ENCODE measurements at places on chromosomes 5 and 9. TPM values are rescaled to one million over a fixed set of nuclear protein-coding genes. Genes with fewer than 3 reads are reported as not detected.
A peak's percentile ranks its signal among the peaks of the same experiment; 100 is the strongest.

DNA sequence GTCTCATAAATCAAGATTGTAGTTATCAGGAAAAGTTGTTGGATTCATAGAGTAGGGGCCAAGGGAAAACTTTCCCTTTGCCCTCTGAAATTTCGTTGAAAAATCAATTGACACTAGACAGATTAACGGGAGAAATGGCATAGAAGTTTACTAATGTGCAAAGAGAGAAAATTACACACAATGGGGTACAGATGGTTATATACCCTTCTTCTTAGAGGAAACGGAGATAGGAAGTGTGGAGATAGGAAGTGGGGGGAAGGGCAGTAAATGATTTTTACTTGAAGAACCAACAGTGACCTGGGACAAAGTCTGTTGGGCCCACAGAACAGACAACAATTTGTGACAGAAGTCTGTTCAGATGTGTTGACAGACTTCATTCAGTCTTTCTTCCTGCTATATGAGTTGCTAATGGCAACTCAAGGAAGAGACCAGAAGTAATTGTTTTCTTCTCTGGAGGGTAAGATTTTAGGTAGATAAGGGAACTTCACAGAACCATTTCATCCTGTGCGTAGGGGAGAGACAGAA is 177.9 kb downstream of the C9orf152 start:
- H3K36me3 ChIP-seq, result no peaks in the 10 kb centered on the region
- H3K4me3 ChIP-seq, result no peak overlapping the region
- peaks cover 38% of the 10 kb centered on the region for H3K4me1 ChIP-seq
- H3K27ac ChIP-seq, result no peak overlapping the region
- H3K27me3 ChIP-seq, result no peaks in the 10 kb centered on the region

GRCh38 chr9:92668746-92669526 is 995 bp downstream of the IPPK start:
- DNase-seq, result peak; percentile 33
- H3K4me3 ChIP-seq, result peak overlapping the region; percentile 83
- H3K36me3 ChIP-seq, result no peaks in the 10 kb centered on the region
- H3K4me1 ChIP-seq, result peaks cover 10% of the 10 kb centered on the region
- H3K27ac ChIP-seq, result no peak overlapping the region

DNA sequence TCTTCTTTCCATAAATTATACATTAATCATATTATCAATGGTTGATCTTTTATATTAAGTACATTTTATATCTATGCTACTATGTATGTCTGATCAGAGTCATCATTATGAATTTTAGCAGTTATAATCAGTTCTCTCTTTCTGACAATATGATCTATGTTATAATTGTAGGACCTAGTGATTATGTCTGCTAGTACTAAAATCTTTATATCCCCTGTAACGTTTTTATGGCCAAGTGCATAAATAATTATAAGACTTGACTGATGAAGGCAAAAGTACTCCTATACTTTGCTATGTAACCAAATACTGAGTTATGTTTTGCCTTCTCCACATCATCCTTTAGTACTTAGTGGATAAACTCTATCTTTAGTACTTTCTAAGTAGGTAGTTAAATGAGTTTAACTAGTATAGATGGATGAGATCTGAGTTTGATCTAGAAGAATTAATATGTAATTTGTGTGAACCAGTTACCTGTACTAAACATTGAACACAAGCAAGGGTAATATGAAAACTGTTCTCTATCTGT is 75.4 kb downstream of the SLF1 start:
- H3K27ac ChIP-seq, result no peak overlapping the region
- no peak for DNase-seq
- H3K4me3 ChIP-seq, result no peak overlapping the region
- no peaks in the 10 kb centered on the region for H3K27me3 ChIP-seq
- H3K4me1 ChIP-seq, result no peaks in the 10 kb centered on the region

DNA sequence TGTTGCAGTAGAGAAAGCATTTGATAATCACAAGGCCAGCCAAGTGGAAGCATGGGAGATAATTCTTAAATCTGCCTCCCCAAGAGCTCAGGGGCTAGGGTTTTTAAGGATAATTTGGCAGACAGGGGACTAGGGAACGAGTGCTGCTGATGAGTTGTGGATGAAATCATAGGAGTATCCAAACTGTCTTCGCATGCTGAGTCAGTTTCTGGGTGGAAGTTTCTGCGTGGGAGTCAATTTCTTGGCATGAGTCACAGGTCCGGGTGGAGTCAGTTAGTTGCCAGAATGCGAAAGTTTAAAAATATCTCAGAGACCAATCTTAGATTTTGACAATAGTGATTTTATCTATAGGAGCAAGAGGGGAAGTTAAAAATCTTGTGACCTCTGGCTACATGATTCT is 112.6 kb downstream of the TMC1 start:
- no peak overlapping the region for H3K4me3 ChIP-seq
- no peaks in the 10 kb centered on the region for H3K36me3 ChIP-seq
- H3K4me1 ChIP-seq, result peaks cover 7% of the 10 kb centered on the region
- no peak for DNase-seq
- H3K27me3 ChIP-seq, result no peaks in the 10 kb centered on the region
- no peak overlapping the region for H3K27ac ChIP-seq

DNA sequence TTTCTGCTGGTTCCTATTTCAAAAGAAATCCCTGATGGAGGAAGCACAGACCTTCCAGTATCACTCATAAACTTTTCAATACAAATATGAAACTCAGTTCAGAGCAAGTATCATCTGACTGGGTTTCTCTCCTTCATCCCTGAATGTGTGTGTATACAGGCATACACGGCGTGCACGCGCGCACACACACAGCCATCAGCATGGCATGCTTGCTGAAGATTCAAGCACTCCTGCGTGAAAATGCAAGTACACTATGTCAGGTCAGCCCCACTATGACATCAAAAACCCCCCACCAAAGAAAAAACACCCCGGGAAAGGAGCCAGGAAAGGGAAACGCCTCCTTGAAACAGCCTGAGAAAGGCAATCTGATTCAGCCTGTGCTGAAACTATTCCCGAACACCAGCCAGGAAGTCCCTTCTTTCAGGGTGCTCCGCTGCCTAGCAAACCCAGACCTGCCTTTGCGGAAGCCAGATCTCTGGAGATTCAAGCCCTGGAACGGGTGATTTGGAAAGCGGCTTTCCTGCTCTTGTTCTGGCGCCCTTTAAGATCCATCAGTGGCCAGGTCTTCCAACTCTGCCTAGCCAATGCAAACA is 831 bp downstream of the KLHL3 start:
- peak overlapping the region; percentile 74 for H3K4me3 ChIP-seq
- peaks cover 24% of the 10 kb centered on the region for H3K4me1 ChIP-seq
- DNase-seq, result peak; percentile 56
- H3K27ac ChIP-seq, result peak overlapping the region; percentile 61
- H3K36me3 ChIP-seq, result no peaks in the 10 kb centered on the region
- H3K27me3 ChIP-seq, result no peaks in the 10 kb centered on the region

DNA sequence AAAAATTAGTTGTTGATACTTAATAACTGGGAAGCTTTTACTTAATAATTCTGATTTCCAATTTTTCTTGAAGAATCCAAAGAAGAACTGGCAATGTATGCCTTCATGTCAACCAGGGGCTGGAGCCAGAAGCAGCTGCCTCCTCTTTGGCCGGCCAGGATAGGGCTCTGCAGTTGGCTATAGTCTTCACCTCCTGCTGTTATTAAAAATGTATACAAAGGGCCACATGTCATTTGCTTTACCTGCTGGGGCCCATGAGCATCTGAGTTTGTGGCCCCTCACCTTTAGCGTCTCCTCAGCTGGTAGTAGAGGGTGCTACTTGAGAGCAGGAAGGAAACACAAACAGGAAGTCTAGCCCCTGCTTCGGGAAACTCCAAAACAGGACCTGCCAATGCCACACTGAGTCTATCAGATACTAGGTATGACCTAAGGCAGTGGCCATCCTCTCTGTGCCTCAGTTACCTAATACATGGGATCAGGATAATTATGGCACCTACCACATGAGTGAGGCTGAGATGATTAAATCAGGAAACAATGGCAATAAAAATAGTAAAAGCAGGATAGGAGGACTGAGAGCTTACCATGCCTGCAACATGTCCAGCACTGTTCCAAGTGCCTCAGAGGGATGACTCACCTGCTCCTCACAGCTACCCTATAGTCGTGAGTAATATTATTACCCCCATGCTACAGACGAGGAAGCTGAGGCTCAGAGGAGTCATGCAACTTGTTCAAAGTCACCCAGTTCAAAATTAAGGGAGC is 21.3 kb downstream of the CCDC69 start:
- no peak overlapping the region for H3K4me3 ChIP-seq
- no peak for DNase-seq
- no peaks in the 10 kb centered on the region for H3K36me3 ChIP-seq
- H3K4me1 ChIP-seq, result peaks cover 4% of the 10 kb centered on the region

GRCh38 chr5:100872408-100873190 is 30.5 kb downstream of the ST8SIA4 start:
- no peak for DNase-seq
- H3K27me3 ChIP-seq, result no peaks in the 10 kb centered on the region
- no peak overlapping the region for H3K4me3 ChIP-seq

- H3K27me3 ChIP-seq, result no peaks in the 10 kb centered on the region
- H3K27ac ChIP-seq, result no peak overlapping the region
- no peaks in the 10 kb centered on the region for H3K36me3 ChIP-seq
Measured at GRCh38 chr9:100714372-100715099, 136.7 kb downstream of the CAVIN4 start.

GRCh38 chr5:104052558-104053352 is 490.2 kb upstream of the NUDT12 start:
- H3K36me3 ChIP-seq, result no peaks in the 10 kb centered on the region
- H3K27me3 ChIP-seq, result no peaks in the 10 kb centered on the region
- DNase-seq, result no peak
- no peak overlapping the region for H3K27ac ChIP-seq
- no peak overlapping the region for H3K4me3 ChIP-seq

GRCh38 chr5:136197462-136198142 is 4.6 kb upstream of the SMIM32 start:
- H3K27ac ChIP-seq, result no peak overlapping the region
- no peak for DNase-seq
- peaks cover 22% of the 10 kb centered on the region for H3K4me1 ChIP-seq
- H3K36me3 ChIP-seq, result no peaks in the 10 kb centered on the region

The AK8 gene
- total RNA-seq, result 0.43 TPM

The GRXCR2 gene
- total RNA-seq, result not detected

The ITGA2 gene
- total RNA-seq, result 2.6 TPM

The PCDHB11 gene
- 4.0 TPM for total RNA-seq

The LCN15 gene
- not detected for total RNA-seq

The FGF10 gene
- total RNA-seq, result 1.3 TPM

The PCDHB9 gene
- 3.1 TPM for total RNA-seq

The ZNF300 gene
- total RNA-seq, result 17.0 TPM

The URM1 gene
- total RNA-seq, result 21.7 TPM

The MYOZ3 gene
- total RNA-seq, result 0.43 TPM
